Lung microvascular endothelial cell (primary cell): ENCODE measurements at places on chromosomes 3 and 15. TPM values are rescaled to one million over a fixed set of nuclear protein-coding genes. Genes with fewer than 3 reads are reported as not detected.
A peak's percentile ranks its signal among the peaks of the same experiment; 100 is the strongest.

- no peak for DNase-seq
These were observed 26.4 kb downstream of the CBLB start for GRCh38 chr3:105842449-105842848.

GOLGA8A gene
- total RNA-seq: 0.40 and 2.0 TPM in 2 replicates

SSUH2 gene
- 0.44 TPM in 1 of 2 replicates, not detected in the other for total RNA-seq

DNA sequence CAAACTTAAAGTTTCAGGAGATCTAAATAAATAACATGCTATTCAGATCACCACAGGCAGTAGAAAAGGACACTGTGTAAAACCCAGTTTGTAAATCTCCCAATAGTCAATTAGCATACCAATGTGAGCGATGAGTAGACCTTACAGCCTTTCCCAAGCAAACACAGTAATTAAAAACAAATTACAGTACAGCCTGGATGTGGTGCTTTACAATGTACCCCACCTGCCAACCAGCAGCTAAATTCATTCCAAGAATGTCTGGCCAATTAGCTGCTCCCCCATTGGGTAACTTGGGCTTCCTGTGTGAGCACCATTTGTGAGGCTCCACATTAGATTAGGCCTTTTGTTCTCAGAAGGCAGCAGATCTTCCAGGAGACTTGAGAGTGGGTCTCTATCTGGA is 635.0 kb downstream of the TBL1XR1 start:
- no peak for DNase-seq

GRCh38 chr3:138200424-138200823 is 13.3 kb downstream of the ARMC8 start:
- no peak for DNase-seq

- DNase-seq: no peak
These were observed 208.7 kb downstream of the ZPLD1 start for GRCh38 chr3:102643546-102643945.

DNA sequence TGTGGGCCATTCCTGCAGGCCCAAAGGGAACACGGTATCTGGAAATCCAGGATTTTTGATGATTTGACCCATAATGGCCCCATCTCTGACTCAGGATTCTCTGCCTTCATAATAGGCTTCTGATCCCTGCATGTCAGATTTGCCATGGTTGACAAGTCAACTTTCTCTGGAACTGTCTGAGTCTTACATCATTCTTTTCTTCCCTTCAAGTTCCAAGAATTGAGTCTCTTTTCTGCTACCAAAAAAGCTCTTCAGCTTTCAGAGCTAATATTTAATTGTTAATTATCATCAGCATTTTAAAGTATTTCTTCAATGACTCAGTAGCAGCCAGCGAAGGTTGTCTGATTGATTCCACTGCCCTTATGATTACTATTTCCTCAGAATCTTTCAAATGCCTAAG is 244.4 kb upstream of the COL8A1 start:
- DNase-seq: no peak

FAM81A gene
- not detected in 2 replicates for total RNA-seq

AHSG gene
- not detected in 2 replicates for total RNA-seq

GRCh38 chr3:98780343-98780742 is 17.2 kb downstream of the ST3GAL6 start:
- DNase-seq: peak; percentile 43

COMMD4 gene
- total RNA-seq: 57.1 and 70.6 TPM in 2 replicates
